ENCODE measurements at places on chromosomes 3 and 15.

GRCh38 chr15:99106417-99107220 is 1.7 kb downstream of the SYNM start:
- DNase-seq = no peak

DNA sequence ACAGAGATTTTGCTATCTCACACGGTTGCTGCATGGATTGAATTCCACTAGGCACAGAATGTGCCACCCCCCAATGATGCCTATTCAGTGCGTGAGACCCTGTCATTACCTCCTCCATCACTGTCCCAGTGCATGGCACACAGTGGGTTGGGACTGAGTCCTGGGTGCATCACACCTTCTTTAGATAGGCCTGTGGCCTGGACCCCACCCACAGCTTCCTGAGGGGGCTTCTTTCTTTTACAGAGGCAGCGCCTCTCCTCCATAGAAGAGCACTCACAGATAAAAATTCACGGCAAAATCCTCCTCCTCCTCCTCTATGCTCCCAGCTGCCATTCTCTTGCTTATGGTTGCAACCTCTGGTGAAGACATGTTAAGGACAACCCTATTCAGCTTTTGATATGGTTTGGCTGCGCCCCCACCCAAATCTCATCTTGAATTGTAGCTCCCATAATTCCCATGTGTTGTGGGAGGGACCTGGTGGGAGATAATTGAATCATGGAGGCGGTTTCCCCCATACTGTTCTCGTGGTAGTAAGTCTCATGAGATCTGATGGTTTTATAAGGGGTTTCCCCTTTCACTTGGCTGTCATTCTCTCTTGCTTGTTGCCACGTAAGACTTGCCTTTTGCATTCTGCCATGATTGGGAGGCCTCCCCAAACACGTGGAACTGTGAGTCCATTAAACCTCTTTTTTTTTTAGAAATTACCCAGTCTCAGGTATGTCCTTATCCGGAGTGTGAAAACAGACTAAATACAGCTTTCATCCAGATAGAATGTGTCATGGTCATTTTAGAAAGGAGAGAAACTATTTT is 147.6 kb downstream of the KLF13 start:
- peak; percentile 54 for DNase-seq

DNA sequence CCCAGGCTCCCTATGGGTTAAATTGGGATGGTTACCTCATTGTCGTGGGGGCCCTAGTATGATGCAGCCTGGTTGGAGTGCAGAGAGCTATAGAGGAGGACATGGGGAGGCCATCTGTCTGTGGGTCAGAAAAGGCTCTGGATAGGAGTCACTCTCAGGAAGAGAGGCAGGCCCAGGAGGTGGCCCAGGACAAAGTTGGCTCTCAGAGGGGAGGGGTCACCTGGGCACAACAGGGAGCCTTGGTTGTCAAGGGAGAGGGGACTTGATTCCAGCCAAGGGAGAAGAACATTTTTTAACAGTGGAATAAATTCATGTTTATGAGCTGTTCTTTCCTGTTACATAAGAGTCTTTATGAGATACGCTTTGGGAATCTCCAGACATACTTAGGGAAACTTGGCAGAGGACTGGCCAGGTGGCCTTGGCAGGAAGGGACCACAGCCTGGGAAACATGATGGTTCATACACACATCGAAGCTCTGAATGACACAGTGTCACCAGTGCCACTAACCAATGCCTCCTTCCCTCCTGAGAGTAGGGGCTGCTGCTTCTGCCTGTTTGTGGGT is 27.5 kb upstream of the LCTL start:
- DNase-seq = no peak

DNA sequence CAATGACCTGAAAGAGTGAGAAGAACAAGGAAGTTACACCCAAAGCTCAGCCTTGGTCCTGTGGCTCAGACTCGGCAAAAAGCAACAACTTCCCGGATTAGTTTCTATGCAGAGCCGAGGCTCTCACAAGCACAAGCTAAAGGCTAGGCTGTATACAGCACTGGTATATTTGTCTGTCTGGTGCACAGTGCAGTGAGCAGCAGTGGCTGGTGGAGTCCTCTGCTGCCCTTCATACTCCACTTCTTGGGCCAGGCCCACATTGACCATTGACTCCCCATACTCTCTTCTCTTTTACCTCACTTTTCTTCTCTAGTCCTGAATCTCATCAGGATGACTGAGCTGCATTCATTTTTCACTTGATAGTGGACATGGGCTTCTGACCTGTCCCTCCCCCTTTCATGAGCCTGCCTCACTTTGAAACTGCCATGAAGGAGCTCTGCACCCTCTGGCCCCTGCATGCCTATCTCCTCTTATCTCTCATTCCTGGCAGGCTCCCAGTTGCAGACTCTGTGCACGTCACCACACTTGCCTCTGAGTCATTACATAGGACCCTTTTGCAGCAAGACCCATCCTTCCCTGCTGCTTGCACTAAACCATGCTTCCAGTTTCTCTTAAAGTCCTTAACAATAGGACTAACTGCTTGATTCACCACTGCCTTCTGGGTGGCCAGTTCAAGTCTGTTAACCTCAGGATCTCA is 379.3 kb downstream of the NTRK3 start:
- no peak for DNase-seq

DNA sequence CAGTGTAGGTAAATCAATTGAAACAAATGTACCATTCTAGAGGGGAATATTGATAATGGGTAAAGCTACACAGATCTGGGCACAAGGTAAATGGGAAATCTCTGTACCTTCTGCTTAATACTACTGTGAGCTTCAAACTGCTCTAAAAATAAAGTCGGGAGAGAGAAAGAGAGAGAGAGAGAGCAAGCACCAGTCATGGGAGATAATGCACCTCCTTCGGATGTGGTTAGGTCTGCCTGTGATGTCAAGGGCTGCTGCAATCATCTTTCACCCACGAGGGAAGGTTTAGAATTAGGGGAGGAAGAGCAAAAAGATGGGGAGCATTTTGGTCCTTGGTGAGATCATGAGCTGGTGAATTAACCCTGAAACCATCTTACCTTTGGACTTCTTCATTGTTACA is 219.1 kb downstream of the ZNF385D start:
- no peak for DNase-seq

DNA sequence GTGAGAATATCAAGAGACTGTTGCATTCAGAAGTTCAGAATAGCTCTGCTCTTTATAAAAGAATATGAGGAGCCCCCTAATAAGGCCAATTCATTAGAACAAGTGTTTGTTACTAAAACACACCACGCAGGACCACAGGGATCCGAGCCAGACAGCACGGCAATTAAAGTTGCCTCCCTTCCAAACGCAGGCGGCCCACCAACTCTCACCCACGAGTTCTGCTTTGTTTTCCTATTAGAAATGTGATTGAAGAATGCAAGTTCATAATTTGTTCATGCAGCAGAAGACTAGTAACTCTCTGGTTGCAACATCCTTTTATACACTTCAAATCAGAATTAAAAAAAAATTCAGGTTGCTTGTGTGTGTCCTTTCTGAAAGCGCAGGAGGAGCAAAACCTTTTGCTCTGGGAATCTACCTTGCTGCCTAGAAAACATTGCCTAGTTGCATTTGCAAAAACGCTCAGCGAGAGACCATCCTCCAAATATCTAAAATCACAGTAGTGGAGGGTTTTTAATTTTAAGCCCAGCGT is 1044.1 kb upstream of the NR2F2 start:
- no peak for DNase-seq
